Endothelial cell (in vitro differentiated cells): ENCODE measurements at places on chromosomes 2 and 18. TPM values are rescaled to one million over a fixed set of nuclear protein-coding genes. Genes with fewer than 3 reads are reported as not detected.

DNA sequence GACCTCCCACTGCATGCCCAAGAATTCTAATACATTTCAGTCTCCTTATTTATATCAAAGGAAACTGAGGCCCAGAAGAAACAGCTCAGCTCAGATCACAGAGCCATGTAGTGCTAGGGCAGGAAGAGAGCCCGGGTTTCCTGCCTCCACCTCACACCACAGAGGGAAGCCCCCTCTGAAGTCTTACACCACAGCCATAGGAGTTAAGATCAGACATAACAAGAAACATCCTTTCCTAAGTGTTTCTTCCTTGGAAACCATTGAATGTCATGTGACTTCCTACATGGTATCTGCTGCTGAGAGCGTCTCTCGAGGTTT, 102.1 kb downstream of the MTCL1 start:
- DNase-seq, result no peak

DNA sequence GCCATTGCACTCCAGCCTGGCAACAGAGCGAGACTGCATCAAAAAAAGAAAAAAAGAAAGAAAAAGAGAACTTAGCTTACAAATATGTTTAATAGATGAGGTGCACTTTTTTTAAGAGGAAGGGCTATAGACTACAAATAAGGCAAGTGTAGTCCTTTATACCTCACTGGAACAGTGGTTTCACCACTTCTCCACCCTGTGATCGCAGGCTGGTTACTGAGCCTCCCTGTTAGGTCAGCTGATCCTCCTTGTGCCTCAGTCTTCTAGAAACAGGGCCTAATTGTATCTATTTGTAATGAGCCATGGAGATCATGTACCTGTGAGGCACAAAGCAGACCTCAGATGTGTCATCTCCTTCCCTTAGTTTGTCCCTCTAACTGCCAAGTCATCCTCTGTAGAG, 4.5 kb downstream of the CXCR2 start:
- no peak for DNase-seq

GRCh38 chr2:159922563-159922962, 124.6 kb upstream of the CD302 start:
- no peak for DNase-seq

DNA sequence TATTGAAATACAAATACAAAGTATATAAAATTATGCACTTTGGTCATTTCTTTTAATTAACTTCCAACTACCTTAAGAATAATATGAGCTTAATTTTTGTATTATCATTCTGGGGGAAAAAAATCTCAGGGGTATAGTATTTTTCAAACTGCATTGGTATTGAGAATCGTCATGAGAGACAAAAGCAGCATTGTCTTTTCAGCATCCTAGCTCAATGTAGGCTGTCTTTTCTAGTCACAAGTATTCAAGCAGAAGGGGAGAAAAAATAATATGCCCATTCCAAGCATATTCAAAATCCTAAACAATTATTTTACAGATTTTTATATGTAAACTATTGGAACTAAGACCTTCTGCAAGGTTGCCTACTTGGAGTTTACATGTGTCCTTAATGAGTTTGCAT, 693.3 kb downstream of the LRP1B start:
- no peak for DNase-seq

GDF7 gene
- 11.2 TPM for total RNA-seq

- no peak for DNase-seq
These were observed 467.2 kb downstream of the SPAG16 start for GRCh38 chr2:213751446-213751845.

DNA sequence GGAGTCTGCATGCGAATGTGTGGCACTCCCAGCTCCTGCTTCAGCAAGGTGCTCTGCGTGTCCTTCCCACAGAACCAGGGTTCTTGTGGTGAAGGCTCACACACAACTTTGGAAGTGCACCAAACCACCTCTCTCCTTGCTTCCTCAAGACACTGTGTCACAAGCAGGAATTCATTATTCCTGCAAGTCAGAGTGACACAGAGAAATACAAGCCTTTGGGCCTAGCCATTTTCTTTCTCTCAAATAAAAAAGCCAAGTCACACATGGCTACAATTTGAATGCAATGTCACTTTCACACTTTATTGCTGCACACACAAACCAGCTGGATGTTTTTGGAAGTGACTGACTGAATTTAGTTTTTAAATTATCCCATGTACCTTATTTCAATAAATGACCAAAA, 30.1 kb upstream of the THOC1 start:
- DNase-seq, result no peak

DNA sequence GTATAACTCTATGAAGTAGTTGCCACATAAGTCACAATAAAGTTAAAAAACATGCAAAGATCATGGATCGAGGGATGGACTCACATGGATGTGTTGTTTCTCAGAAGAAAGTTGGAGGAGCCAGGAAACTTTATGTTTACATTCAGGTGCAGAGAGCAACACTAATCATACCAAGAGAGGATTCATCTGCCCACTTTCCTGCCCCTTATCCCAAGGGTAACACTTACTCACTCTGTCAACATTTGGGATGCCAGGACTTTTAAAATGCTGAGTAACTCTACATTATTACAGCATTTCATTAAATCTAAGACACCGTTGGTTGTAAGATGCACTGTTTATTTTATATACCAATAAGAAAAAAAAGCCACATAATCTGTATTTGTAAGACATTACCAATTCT, 170.4 kb downstream of the KCNE4 start:
- DNase-seq, result no peak

CREG2 gene
- 23.6 TPM for total RNA-seq

COL6A3 gene
- 1.6 TPM for total RNA-seq

MAB21L4 gene
- total RNA-seq, result not detected

GRCh38 chr2:210263841-210264240, 38.6 kb upstream of the ACADL start:
- DNase-seq, result no peak

FEV gene
- 0.56 TPM for total RNA-seq

ACVR1C gene
- total RNA-seq, result 0.10 TPM

DNA sequence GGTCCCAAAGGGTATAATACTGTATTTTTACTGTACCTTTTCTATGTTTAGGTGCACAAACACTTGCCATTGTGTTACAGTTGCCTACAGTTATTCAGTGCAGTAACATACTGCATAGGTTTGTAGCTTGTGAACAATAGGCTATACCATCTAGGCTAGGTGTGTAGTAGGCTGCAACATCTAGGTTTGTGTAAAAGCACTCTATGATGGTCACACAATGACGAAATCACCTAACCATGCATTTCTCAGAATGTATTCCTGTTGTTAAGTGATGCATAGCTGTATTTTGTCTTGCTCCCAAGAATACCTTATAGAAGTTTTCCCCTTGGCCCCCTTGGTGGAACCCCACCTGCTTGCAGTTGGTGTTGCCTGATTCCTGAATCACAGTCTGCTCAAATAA, 29.3 kb upstream of the AGFG1 start:
- DNase-seq, result no peak

GKN1 gene
- total RNA-seq, result not detected

GRCh38 chr2:234550511-234551107, 53.7 kb upstream of the ARL4C start:
- DNase-seq, result peak; percentile 71

MAPK4 gene
- total RNA-seq, result 0.21 TPM

GRCh38 chr18:27899893-27900292, 277.0 kb downstream of the CDH2 start:
- no peak for DNase-seq

DNA sequence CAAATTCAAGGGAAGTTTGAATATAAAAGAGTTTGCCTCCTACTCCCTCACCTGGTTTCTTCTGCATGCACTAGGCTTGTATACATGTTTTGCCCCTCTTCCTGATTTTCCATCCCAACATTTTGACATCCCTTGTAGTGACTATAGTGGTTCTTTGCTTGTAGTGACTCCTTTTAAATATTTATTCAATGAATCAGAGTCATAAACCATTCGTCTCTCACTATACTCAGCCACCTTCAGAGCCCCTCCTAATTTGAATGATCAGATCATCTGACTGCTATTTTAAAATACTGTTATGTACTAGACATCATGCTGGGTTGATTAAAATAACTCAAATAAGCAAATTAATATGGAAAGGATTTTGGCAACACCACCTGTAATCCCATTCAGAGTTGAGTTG, 492.1 kb upstream of the PIK3C3 start:
- no peak for DNase-seq

DNA sequence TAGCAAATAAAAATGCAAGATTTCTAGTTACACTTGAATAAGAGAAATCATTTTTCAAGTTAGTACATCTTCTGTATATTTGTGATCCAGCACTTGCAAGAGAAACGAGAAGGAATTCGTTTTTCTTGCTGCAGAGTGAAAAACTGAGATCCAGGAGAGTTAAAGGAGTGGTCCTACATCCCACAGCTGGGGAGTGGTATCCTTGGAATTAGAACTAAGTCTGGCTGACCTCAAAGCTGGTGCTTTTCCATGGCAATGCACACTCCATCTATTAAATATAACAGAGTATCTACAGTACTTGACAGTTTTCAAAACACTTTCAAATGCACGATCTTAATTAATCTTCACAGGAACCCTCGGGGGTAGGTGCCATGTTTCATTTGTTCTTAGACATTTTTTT, 46.8 kb downstream of the TRIB2 start:
- DNase-seq, result no peak

GAD1 gene
- total RNA-seq, result 129 TPM

GRCh38 chr2:173448938-173449471, 94.3 kb downstream of the CDCA7 start:
- peak; percentile 76 for DNase-seq

DNA sequence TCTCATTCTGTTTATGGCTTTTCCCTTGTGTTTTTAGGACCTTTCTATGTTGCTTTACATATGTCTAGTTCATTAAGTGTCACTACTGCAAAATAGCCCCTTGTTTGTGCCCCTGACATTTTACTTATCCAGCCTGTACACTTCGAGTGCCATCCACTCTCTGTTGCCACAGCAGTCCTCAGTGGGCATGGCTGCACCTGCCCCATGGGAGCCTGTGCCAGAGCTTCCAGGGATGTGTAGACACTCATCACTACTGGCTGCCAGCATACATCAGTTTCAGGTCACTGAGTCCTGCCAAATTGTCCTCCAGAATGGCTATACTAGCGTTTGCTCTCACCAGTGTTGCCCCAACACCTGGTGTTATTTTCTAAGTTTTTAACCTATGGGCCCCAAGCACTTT, 80.4 kb downstream of the ARMC9 start:
- DNase-seq, result no peak

SMAD4 gene
- 87.2 TPM for total RNA-seq

- no peak for DNase-seq
These were observed 12.2 kb downstream of the ICOS start for GRCh38 chr2:203948733-203949132.

GRCh38 chr2:189940913-189941312, 121.6 kb downstream of the MSTN start:
- DNase-seq, result no peak
